Activated CD8-positive, alpha-beta memory T cell treated with anti-CD3 and anti-CD28 coated beads for 1 hour (primary cell): ENCODE measurements at places on chromosomes 7 and 10.

DNA sequence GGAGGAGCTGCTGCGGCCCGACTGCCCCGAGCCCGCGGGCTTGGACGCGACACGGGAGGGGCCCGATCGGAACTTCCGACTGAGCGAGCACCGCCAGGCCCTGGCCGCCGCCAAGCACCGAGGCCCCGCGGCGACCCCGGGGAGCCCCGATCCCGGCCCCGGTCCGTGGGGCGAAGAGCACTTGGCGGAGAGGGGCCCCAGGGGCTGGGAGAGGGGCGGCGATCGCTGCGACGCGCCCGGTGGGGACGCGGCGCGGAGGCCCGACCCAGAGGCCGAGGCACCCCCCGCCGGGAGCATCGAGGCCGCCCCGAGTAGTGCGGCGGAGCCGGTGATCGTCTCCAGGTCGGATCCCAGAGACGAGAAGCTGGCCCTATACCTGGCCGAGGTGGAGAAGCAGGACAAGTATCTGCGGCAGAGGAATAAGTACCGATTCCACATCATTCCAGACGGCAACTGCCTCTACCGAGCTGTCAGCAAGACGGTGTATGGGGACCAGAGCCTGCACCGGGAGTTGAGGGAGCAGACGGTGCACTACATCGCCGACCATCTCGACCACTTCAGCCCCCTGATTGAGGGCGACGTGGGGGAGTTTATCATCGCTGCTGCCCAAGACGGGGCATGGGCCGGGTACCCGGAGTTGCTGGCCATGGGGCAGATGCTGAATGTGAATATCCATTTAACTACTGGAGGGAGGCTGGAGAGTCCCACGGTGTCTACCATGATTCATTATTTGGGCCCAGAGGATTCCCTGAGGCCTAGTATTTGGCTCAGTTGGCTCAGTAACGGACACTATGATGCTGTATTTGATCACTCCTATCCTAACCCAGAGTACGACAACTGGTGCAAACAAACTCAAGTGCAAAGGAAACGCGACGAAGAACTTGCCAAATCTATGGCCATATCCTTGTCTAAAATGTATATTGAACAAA is 1.4 kb downstream of the OTUD1 start:
- peak; percentile 14 for DNase-seq

DNA sequence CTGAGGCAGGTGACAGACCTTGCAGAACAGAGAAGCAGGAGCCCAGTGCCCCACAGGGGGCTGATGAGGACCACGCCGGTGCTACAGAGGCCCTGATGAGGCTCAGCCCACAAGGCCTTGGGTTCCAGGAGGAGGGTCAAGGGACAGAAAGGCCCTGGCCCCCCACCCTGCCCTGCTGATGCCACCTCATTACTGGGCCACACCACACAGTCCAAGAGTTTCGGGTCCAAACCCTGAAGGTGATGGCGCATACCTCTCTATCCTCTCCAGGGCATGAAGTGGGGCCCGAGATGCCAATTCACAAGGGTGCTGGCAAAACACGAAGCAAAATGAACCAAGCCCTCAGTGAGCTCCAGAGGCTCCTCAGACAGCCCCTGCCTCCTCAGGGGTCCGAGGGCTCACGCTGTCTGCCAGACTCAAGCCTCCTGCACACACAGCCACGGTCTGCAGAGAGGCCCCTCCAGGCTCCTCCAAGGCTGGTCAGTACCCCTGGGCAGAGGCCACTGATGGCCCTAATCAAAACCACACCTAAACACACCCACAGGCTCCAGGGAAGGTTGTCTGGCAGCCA is 32.3 kb downstream of the RASGEF1A start:
- no peak for DNase-seq

DNA sequence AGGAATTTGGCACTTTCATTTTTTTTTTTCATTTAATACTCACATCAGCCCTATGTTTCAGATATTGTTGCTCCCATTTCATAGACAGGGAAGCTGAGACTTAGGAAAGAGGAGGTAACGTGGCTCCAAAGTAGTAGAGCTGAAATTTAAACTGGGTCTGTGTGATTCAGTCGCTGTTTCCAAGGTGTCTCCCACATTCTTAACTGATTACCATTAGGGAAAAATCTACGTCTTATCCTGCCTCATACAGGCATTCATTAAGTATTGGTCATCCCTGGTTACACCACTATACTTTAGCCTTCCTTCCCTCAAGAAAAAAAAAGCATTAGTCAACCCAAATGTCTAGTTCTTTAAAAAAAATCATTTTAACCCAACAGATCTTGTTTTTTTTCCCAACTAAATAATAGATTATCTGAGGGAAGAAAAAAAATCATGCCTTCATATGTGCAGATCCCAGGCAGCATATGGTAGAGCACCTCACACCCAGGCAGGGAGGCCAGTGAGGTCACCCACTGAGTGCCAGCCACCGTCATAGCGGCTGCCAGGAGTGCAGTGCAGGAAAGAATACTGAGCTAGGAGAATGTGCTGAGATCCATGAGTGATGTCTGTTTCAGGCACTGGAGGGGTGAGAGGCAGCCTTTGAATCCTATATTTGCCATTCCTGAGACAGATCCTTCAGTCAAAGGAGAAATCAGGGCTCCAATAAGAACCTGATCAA is 59.0 kb upstream of the SORCS3 start:
- no peak for DNase-seq

- no peak for DNase-seq
These were observed 182.2 kb upstream of the AOAH start for GRCh38 chr7:36906448-36906847.

GRCh38 chr10:128286141-128286761 is 160.0 kb upstream of the MKI67 start:
- DNase-seq: no peak

DNA sequence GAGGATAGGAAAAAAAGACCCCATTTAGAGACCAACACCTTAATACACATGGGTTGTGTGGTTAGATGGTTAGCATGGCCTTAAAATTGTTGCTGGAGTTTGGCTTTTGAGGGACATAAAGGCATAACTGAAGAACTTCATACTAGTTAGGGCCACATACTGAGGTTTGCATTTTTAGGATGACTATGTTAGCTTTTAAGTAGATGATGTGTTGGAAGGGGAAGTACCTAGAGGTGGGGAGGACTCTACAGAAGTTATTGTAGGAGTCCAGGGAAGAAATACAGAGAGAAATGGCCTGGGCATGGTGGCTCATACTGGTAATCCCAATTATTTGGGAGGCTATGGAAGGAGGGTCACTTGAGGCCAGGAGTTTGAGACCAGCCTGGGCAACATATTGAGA is 40.5 kb downstream of the ENTPD1 start:
- no peak for DNase-seq

DNA sequence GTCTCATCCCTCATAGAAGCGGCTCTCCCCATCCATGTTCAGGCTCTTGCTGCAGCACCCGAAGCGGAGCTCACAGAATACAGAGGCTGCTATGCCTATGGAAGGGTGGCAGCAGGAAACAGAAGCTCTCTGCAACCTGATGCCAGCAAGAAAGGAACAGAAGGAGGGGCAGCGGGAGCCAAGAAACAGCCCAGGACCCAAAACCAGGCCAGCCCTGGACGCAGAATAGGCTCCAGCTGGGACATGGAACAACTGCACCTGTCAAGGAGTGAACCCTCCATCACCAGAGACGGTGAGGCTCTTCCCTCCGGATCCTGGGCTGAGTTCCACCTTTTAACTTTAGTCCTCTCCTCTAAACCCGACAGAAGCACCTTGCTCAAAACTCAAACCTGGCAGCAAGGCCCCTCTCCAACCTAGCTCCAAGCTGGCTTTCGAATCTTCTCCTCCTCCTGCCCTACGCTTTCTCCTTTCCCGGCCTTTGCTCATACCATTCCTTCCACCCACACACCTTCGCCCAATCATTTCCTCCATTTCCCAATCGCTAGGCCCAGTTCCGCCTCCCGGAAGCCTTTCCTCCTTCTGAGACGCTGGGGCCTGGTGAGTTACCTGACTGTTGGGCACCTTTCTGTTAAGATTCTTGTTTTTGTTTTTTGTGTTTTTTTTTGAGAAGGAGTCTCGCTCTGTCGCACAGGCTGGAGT is 122.8 kb upstream of the ZNF92 start:
- no peak for DNase-seq

GRCh38 chr7:132317701-132318351 is 258.4 kb downstream of the PLXNA4 start:
- no peak for DNase-seq

- no peak for DNase-seq
These were observed 41.2 kb upstream of the UBE3C start for GRCh38 chr7:157097569-157097968.

DNA sequence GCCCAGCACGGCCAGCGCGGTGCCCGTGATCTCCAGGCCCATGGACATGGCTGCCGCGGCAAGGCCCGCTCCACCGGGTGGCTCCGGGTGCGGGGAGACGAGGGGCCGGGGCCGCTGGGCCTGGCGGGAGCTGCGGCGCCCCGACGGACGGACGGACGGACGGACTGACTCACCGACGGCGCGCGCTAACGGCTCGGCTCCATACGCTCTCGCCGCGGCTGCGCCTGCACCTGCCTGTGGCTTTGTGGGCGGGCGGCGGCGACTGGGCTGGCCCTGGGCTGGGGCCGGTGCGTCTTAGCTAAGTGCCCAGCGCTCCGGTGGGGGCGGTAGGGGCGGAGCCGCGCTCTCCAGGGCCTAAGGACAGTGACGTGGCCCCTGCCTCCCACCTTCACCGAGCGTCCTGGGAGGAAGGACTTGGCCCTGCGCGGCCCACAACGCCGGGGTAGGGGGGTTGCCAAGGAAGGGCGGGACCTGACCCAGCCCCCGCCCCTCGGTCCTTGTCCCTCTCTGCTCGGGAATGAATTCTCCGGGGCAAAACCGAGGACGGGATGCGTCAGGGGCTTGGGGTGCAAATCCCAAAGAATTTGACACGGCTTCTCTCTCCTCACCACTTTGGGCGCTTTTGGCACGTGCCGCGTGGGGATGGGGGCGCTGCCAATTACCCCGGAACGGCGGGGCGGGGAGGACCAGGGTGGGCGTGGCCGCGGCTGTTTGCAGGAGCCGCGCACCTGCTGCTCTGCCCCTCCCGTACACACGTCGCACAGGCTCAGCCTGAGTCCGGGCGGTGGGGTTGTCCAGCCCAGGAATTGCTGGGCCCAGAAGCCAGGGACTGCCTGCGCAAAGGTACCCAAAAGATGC is at the start of gene CLDN3:
CLDN3 (minus strand) TSS at position 269 of the 858 bp plus-strand sequence; CDS start at position 48, 221 bp downstream.
- DNase-seq: no peak

GRCh38 chr7:19482628-19483027 is 226.2 kb downstream of the POLR1F start:
- no peak for DNase-seq
